ENCODE measurements at places on chromosomes 11 and 22. TPM values are rescaled to one million over a fixed set of nuclear protein-coding genes. Genes with fewer than 3 reads are reported as not detected.

DNA sequence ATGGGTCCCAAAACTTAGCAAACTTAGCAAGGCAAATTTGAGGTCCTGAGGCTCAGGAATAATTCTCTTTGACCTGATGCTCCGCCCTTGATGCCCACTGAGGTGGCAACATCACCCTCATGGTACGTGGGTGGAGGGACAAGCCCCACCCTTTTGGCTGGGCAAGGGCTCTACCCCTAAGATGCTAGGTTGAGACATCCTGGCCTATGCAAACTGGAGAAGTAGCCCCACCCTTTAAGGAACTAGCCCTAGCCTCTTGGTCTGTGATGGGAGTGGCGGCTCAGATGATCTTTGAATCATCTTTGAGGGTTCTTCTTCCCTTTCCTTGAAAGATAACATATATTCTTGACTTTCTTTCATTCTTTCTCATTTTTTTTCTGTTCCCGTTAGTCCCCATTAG is 32.9 kb downstream of the CABIN1 start:
- no peaks in the 10 kb centered on the region for H3K27me3 ChIP-seq
- no peak overlapping the region for H3K27ac ChIP-seq
- peaks cover 45% of the 10 kb centered on the region for H3K36me3 ChIP-seq
- no peaks in the 10 kb centered on the region for H3K4me1 ChIP-seq
- no peak overlapping the region for H3K4me3 ChIP-seq

DNA sequence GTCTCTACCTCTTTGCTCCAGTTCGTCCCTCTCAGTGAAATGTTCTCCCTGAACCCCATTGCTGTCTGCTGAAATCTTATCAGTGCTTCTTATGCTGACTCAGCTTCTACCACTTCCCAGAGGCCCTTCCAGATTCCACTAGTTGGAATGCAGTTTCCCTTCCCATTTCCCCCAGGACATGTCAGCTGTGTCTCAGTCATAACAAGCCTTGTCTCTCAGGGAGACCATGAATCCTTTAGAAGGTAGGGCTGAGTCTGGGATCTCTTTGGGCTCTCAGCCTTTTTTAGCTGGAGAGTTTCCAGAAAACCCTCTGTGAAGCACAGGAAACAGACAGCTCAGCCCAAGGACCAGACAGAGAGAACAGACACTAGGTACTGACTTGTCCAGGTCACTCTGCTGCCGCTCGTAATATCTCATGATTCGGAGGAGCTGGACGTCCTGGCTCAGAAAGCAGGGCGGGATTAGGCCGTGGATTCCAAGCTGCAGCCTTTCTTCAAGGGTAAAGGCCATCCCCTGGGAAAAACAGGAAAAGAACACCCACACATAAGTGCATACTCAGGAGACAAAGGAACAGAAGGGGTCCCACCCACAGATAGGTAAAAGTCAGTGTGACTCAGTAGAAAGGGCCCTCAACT is 113.0 kb downstream of the ME3 start:
- H3K4me3 ChIP-seq: no peak overlapping the region
- H3K27ac ChIP-seq: no peak overlapping the region
- no peaks in the 10 kb centered on the region for H3K27me3 ChIP-seq
- DNase-seq: peak; percentile 31

DNA sequence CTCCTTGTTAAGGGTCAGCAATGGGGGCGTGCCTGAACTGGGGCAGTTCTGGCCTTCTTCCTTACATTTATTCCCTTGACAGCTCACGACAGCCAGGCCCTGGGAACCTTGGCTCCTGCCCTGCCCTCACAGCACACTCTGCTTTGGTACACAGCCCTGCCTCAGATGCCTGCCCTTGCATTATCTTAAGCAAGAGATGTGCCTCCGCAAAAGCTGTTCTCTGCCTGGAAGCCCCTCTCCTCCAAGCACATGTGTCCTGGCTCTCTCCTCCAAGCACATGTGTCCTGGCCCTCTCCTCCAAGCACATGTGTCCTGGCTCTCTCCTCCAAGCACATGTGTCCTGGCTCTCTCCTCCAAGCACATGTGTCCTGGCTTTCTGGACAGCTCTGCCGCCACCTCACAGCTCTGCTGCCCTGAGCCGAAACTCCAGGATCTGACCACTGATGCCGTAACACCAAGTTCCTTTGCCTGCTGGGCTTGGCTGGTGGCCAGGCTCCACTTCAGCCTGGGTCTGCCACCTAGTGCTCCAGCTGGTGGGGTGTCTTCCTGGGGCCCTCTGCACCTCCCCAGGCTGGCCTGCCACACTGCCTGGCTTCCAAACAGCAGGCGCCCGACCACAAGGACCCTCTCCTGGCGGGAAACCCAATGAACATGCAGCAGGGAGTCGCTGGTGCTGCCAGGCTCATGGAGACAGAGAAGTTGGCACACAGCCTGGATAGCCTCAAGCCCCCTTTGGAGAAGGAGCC is 53.0 kb downstream of the SCUBE1 start:
- peaks cover 15% of the 10 kb centered on the region for H3K4me1 ChIP-seq
- no peak overlapping the region for H3K4me3 ChIP-seq
- no peak overlapping the region for H3K27ac ChIP-seq
- H3K36me3 ChIP-seq: no peaks in the 10 kb centered on the region
- no peaks in the 10 kb centered on the region for H3K27me3 ChIP-seq
- peak; percentile 49 for DNase-seq

- H3K27ac ChIP-seq: no peak overlapping the region
- no peaks in the 10 kb centered on the region for H3K36me3 ChIP-seq
- no peak overlapping the region for H3K4me3 ChIP-seq
- H3K27me3 ChIP-seq: peaks cover 12% of the 10 kb centered on the region
Observed at GRCh38 chr11:32870676-32871075, 21.9 kb upstream of the QSER1 start.

GRCh38 chr22:46082633-46083032 is 67.7 kb upstream of the PPARA start:
- H3K4me3 ChIP-seq: peak overlapping the region; percentile 85
- no peaks in the 10 kb centered on the region for H3K27me3 ChIP-seq
- no peak for DNase-seq

- H3K4me1 ChIP-seq: no peaks in the 10 kb centered on the region
- H3K27ac ChIP-seq: no peak overlapping the region
- no peak for DNase-seq
- no peak overlapping the region for H3K4me3 ChIP-seq
- H3K27me3 ChIP-seq: no peaks in the 10 kb centered on the region
Observed at GRCh38 chr11:120925944-120926343, 98.0 kb upstream of the TBCEL start.

- H3K4me1 ChIP-seq: no peaks in the 10 kb centered on the region
- H3K27me3 ChIP-seq: no peaks in the 10 kb centered on the region
- no peak overlapping the region for H3K4me3 ChIP-seq
- DNase-seq: no peak
- no peaks in the 10 kb centered on the region for H3K36me3 ChIP-seq
Observed at GRCh38 chr11:17767914-17768313, 33.3 kb downstream of the KCNC1 start.

DNA sequence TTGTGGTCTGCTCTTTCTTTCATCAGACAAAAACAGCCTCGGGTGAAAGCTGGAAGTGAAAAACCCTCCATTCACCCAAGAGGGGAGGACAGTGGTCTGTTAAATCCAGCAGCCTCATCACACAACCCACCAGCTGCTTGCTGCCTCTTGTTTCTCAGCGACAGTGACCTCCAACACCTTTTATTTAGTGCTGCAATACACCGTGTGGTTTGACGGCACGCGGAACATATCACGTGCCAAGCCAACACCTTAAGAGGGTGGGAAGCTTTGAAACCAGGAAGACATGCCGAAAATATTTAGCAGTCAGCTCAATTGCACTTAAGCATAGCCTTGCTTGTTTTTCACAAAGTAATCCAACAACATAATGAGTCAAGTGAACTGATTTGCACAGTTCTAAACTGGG is 39.8 kb upstream of the POGLUT3 start:
- no peak for DNase-seq
- H3K27ac ChIP-seq: no peak overlapping the region
- H3K4me3 ChIP-seq: no peak overlapping the region
- H3K36me3 ChIP-seq: no peaks in the 10 kb centered on the region
- H3K4me1 ChIP-seq: no peaks in the 10 kb centered on the region

DNA sequence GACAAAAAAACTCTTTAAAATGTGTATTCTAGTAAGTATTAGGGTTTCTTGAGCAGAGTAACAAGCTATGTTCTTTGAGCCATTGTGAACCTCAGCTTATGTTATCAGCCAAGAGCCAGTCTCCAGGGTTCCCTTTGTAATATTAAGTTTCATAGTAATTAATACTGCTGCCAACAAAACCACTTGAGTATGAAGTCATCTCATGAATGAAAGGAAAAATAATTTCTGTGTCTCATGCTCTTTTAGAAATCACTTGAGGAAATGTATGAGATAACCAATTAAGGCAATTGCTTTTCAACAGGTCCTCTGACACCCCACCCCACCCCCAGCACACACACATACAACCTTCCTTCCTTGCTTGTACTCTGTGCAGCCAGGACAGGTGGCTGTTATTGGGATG is 59.9 kb downstream of the BBOX1 start:
- H3K4me1 ChIP-seq: no peaks in the 10 kb centered on the region
- no peaks in the 10 kb centered on the region for H3K36me3 ChIP-seq
- no peak overlapping the region for H3K4me3 ChIP-seq
- DNase-seq: peak; percentile 36

DNA sequence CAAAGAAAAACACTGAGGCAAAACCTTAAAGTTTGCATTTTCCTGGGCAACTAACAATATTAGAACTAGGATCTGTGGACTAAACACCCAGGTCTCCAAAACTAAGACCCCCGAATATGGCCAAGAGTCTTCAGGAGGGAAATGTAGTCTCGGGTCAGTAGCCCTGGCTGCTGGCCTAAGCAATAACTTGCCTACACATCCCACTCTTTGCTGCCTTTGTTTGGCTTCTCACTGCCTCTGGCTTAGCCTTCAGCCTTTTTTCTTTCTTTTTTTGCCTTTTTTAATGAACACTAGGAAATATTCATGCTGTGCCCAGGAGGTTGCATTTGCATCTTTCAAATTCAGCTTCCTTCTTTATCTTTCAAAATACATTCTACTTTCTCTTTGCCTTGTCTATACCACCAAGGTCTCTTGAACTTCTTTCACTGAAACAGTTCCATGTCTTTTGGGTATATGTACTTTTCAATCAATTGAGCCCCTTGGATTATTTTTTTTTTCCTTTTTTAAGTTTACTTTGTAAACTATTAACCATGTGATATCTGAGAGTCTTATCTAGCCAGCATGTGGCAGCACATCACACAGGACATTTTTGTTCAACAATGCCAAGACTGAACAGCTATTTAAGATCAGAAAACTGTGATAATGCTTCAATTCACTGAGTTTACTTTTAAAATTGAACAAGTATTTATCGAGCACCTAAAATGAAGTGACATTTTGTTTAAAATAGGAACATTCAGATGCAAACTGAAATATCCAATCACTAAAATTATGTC is 165.0 kb upstream of the TRPC6 start:
- H3K27me3 ChIP-seq: no peaks in the 10 kb centered on the region
- no peak for DNase-seq
- H3K36me3 ChIP-seq: no peaks in the 10 kb centered on the region
- H3K4me3 ChIP-seq: no peak overlapping the region
- H3K4me1 ChIP-seq: no peaks in the 10 kb centered on the region
- H3K27ac ChIP-seq: no peak overlapping the region

- no peaks in the 10 kb centered on the region for H3K27me3 ChIP-seq
- H3K4me1 ChIP-seq: no peaks in the 10 kb centered on the region
- no peak overlapping the region for H3K27ac ChIP-seq
- no peaks in the 10 kb centered on the region for H3K36me3 ChIP-seq
- DNase-seq: no peak
Observed at GRCh38 chr11:84339796-84340195, 1053.6 kb upstream of the CCDC90B start.

DNA sequence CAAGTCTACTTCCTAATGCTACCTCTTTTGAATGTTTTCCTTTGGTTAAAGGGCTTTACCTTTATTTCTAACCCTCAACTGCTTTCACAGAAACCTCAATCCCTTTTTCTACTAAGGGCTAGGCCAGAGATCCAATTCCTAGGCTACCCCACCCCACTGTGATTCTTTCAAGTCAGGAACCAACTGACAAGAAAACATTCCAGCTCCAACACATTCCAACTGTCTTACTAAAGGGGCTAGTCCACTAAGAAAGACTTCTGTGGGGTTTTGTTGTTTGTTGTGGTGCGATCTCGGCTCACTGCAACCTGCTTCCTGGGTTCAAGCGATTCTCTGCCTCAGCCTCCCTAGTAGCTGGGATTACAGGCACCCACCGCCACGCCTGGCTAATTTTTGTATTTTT is 151.3 kb downstream of the APOL5 start:
- DNase-seq: no peak
- no peak overlapping the region for H3K4me3 ChIP-seq
- H3K27ac ChIP-seq: no peak overlapping the region
- no peaks in the 10 kb centered on the region for H3K36me3 ChIP-seq
- no peaks in the 10 kb centered on the region for H3K27me3 ChIP-seq

GRCh38 chr22:45208993-45209838 is 31.5 kb downstream of the KIAA0930 start:
- DNase-seq: peak; percentile 45
- H3K4me3 ChIP-seq: no peak overlapping the region
- H3K4me1 ChIP-seq: peaks cover 26% of the 10 kb centered on the region
- H3K27me3 ChIP-seq: no peaks in the 10 kb centered on the region
- H3K27ac ChIP-seq: no peak overlapping the region
- no peaks in the 10 kb centered on the region for H3K36me3 ChIP-seq

DNA sequence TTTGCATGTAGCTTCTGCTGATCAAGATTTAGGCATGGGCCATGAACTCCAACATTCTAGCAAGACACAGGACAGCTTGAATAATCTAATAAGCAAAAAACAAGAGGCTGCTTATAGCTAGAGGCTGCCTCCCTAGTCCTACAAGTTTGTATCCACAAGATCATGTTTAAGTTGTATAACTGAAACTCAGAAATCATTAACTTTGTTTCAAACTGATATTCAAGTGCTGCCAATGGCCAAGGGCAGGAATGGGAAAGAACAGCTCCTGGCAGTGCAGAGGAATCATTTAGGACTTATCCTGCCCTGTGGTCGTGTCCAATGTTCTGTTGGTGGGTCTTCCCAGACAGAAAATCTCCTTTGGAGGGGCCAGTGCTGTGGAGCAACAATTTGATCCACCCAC is 209.6 kb upstream of the DDI1 start:
- no peaks in the 10 kb centered on the region for H3K4me1 ChIP-seq
- DNase-seq: no peak
- H3K27ac ChIP-seq: no peak overlapping the region
- H3K27me3 ChIP-seq: no peaks in the 10 kb centered on the region

DNA sequence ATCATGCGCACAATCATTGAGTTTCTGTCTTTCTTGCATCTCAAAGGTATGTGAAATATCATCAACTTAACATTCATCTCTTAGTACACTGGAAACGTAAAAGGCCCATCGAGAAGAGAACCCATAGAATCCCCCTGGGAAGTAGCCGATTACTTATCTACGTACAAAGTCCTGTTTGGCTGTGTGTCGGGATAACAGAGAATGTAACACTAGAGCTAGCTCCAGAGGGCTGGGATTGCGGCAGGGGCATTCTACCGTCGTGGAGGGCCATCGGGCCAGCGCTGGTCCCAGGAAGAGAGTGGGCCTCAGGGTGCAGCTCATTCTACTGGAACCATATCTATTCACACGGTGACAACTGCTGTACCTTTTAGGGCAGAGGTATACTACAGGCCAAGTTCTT is 4.5 kb downstream of the GAL start:
- no peak for DNase-seq
- peaks cover 21% of the 10 kb centered on the region for H3K27me3 ChIP-seq
- no peaks in the 10 kb centered on the region for H3K36me3 ChIP-seq
- no peak overlapping the region for H3K4me3 ChIP-seq

KLHL22 gene
- total RNA-seq: 36.2 TPM

AASDHPPT gene
- total RNA-seq: 83.8 TPM

APLNR gene
- 0.66 TPM for total RNA-seq

EHF gene
- total RNA-seq: not detected

GRAP2 gene
- not detected for total RNA-seq

KDM4D gene
- 3.0 TPM for total RNA-seq

CADM1 gene
- total RNA-seq: 12.9 TPM
